Kidney (tissue), 22 donors: ENCODE measurements at places on chromosomes 5 and 9. TPM values are rescaled to one million over a fixed set of nuclear protein-coding genes. Genes with fewer than 3 reads are reported as not detected.

Gene ZNF879
- 4.3 TPM for total RNA-seq

Gene TMEM174
- total RNA-seq: 1.1 TPM

Gene CCDC180
- 8.8 TPM for total RNA-seq

Gene SPACA9
- 8.7 TPM for total RNA-seq

Gene ANKS6
- 31.8 TPM for total RNA-seq

Gene FAM81B
- total RNA-seq: 1.9 TPM

Gene MYORG
- 8.1 TPM for total RNA-seq

Gene TTC33
- 20.1 TPM for total RNA-seq

Gene IFNA21
- total RNA-seq: not detected

Gene LHX6
- total RNA-seq: 4.9 TPM

Gene FGD3
- total RNA-seq: 12.1 TPM

Gene EPB41L4B
- total RNA-seq: 6.5 TPM

Gene DMRT2
- total RNA-seq: 9.3 TPM

Gene GABRA1
- total RNA-seq: not detected

Gene PCDHGB7
- total RNA-seq: 15.1 TPM

Gene NDST1
- 60.7 TPM for total RNA-seq

Gene STING1
- 109 TPM for total RNA-seq

Gene FAM221B
- not detected for total RNA-seq

Gene SLC1A3
- 27.8 TPM for total RNA-seq
